ENCODE measurements at places on chromosomes 7 and 10.

GRCh38 chr7:75572396-75572795 lies 80.3 kb downstream of the SPDYE5 start:
- DNase-seq, result no peak

DNA sequence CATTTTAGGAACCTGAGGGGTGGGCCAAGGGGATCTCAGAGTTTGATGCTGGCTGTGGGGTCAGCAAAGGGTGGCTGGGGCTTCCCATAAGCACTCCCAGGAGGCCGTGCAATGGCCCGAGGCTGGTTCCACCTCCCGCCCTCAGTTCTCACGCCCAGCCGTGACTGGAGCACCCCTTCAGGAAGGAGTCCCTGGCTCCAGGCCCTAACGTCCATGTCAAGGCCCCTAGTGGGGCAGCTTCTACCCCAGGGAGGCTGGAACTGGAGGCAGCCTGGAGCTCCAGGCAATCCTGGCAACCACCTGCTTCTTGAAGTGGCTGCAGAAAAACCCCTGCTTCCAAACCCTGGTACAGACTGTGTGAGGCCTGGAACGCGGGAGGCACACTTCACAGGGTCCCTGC lies 165.5 kb downstream of the DIP2C start:
- no peak for DNase-seq

GRCh38 chr7:140684066-140684950 lies 11.6 kb downstream of the ADCK2 start:
- DNase-seq, result no peak

DNA sequence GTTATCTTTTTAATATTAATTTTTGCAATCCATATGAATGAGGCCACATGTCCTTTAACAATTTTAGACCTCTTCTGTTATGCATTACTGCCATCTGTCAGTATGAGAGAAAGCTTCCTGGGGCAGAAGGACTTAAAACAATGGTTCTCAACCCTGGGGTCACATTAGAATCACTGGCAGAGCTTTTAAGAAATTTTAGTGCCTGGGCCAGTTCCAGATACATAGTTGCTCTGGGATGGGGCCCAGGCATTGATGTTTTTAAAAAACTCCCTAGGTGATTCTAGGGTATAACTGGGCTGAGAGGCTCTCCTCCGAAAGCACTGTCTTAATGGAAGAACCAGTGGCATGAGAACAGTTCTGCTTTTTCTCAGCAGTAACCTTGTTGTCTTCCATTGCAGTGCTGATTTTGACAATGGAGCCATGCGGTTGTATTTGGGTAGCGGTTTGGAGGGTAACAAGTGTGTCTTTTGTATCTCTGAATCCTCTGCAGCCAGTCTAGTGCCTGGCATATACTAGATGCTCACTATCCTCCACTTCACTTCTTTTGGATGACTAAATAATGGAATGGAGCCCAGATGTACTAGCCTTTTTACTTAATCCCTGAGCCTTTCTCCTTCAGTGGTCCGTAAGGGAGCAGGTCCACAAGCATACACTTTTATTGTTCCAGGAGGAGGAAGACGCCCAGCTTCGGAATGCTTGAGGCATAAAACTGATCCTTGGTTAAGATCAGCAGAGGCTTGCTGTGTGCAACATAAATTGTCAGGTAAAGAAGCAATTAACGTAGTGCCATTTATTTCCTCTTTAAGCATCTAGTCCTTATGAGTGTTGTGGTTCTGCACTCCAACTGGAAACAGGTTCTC lies 227.1 kb downstream of the AUTS2 start:
- peak; percentile 22 for DNase-seq

Data from germinal center (tissue), 1 donor.